ENCODE measurements at places on chromosomes 12 and 14.
A peak's percentile ranks its signal among the peaks of the same experiment; 100 is the strongest.

DNA sequence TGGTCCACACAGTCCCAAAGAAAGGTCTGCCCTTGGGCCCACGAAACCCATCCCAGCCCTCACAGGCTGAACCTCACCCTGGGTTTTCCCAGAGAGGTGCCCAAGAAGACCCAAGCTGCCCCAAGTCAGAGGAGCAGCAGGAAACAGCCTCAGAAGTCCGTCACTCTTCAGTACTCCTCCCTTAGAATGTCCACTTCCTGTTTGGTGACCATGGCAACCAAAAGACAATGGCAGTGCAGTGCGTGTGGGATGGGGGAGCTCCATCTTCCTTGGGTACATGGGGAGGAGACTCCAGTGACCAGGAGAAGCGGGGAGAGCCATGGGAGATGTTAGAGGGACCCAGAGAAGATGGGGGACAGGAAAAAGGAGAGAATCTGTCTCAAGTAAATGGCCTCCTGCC lies 11.3 kb downstream of the SELPLG start:
- DNase-seq, result no peak

DNA sequence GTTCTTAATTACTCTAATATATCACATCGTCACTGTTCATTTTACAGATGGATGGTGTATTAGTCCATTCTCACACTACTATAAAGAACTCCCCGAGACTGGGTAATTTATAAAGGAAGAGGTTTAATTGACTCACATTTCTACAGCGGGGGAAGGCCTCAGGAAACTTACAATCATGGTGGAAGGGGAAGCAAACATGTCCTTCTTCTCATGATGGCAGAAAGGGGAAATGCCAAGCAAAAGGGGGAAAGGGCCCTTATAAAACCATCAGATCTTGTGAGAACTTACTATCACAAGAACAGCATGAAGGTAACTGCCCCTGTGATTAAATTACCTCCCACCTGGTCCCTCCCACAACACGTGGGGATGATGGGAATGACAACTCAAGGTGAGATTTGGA lies 6.5 kb downstream of the TMBIM4 start:
- no peak for DNase-seq

GRCh38 chr12:92199819-92200576 lies 54.4 kb upstream of the BTG1 start:
- no peak for DNase-seq

- no peak for DNase-seq
Observed at GRCh38 chr14:51939755-51940301, 49.5 kb upstream of the RTRAF start.

DNA sequence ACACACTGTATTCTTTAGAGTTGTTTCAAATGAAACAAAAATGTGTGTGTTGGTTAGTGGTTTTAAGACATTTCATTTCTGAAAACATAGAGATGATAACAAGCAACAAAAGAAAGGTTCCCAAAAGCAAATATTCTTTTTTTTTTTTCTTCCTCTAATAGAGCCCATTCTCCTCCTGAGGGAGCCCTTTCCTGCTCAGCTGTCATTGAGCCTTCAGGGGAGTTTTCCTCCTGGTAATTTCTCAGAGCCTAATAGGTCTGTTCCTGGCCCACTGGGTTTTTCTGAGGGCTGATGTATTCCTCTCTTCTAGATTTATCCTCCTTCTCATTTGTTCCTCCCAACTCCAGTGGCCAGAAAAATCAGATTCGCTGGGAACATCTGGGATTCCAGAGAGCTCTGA lies 654.5 kb downstream of the NOVA1 start:
- no peak for DNase-seq

DNA sequence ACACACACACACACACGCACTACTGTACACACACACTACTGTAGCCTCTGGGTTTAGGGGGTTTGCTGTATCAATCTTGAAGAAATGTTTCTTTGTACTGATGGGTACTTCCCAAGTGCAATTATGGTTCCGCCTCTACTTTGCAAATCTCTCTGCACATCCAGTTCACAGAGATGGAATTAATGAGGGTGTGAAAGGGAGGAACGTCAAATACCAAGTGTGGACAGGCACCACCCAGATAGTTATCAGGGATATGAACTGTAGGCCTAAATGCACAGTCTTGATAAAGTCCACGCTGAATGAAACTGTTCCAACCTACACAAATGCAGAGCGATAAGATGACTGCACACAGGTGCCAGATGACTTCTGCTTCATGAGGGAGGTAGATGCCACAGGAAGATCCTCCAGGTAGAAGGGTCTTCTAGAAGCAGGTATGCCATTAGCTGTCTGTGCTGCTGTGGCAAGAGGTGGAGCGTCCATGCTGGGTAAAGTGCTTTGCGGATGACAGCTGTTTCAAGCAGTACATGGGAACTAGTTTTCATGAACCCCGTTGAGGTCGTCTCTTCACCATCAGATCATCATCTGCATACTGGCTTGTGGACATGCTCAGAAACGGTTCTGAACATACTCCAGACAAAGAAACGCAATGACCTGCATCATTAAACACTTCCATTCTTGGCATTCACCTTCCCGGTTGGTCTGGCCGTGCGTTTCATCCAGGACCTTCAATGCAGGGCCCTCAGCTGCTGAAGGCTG lies 314.3 kb upstream of the RTL1 start:
- DNase-seq, result no peak

DNA sequence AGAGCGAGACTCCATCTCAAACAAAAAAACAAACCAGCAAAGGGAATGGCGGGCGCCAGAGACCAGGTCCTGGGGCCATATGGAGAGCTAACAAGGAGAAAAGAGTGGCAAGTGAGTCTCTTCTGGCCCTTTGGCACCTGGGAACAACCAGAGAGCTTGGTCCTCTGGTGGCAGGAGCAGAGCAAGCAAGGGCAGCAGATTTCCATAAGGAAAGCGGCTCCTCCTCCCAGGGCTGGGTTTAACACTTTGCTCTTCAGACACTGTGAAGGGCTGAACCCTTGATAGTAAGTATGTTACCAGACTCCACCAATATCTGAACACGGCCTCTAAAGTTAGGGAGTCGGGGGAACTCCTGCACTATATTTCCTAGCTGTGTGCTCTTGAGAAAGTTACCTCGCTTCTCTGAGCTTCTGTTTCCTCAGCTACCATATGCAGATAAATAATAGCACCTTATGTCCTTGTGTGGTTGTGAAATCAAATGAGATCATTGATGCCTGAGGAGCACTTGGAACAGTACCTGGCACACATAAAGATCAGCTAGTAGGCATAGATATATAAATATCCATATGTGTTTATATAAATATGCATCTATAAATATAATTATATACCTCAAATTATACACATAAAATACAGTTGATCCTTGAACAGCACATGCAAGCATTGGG lies 33.4 kb upstream of the PLEKHG6 start:
- DNase-seq, result no peak

- DNase-seq, result no peak
Observed at GRCh38 chr14:57153286-57153685, 115.4 kb downstream of the EXOC5 start.

DNA sequence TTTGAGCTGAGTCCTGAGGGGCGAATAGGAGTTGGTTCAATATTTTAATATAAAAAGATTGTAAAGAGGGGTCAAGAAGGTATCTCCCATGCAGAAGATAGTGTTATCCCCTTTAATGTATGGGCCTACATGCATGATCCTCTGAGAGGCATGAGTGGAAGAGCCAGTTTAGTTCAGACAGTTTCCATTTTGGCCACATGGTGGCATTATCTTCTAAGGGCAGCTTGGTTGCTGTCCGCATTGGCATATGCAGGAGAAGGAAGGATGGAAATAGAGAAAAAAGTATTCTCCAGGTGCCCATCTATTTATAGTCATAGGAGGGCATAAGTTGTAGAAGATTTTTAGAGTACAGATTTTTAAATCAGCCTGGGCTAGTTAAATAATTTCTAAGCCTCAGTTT lies 5.4 kb downstream of the SAMD4A start:
- DNase-seq, result no peak

DNA sequence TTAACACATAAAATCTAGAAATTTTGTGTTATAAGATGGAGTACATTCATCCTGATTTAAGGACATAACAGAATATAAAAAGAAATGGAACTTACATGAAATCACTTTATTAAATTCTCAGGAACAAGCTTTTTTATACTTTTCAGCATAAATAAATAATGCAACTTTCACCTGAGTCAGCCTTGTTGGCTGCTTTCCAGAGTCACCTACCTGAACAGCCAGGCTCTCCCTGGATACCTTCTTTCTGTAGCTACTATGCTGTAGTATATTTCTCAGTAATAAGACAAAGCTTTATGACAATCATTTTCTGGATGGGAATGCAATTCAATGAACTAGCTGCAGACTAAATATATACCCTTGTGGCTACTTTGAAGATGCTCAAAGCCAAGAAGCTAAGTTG lies 111.9 kb downstream of the NTS start:
- DNase-seq, result no peak

DNA sequence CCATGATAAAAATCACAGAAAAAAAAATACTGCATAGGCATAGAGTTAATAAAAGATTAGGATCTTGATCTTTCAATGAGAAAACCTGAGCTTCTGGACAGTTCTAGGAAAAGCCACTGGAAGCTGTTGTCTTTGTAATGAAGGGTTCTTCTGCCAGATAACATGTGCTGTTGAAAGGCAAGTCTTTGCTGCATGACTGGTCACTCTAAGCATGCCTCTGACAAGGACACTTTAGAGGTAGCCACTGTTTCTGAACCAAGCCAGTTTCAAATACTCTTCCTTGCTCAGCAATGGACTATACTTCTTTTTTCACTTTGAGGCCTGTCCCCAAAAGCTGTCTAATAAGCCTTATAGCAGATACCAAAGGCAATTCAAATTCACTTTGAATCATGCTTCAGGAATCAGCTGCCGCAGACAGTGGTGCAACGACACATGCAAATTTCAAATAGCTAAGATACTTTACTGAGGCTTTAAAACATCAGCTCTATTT lies 70.2 kb downstream of the BTG1 start:
- no peak for DNase-seq

DNA sequence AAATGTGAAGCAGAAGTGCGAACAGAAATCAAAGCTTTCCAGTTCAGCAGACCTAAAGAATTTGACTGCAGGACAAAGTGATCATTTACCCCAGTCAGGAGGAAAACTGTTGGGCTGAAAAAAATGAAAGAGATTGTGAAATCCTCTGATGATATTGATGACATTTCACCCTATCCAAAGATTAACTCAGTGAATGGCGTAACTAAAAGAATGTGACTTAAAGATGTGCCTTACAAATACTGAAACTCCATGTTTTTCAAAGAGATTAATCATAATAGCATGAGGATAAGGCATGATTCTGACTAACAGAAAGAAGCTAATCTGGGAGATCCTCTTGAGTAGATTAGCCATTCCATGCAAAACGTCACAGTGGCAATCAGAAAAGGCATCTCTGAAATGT lies 225.6 kb downstream of the DUSP6 start:
- DNase-seq, result no peak

GRCh38 chr12:77941401-77941800 lies 110.7 kb downstream of the NAV3 start:
- no peak for DNase-seq

- DNase-seq, result no peak
Observed at GRCh38 chr12:45975506-45975905, 14.9 kb downstream of the SCAF11 start.

GRCh38 chr12:122412851-122413433 lies 9.5 kb downstream of the CLIP1 start:
- no peak for DNase-seq

- DNase-seq, result peak; percentile 25
Observed at GRCh38 chr14:99603471-99604277, at the start of gene CCDC85C. CCDC85C (minus strand) TSS chr14:99604207; CDS start chr14:99603959, 248 bp downstream.

GRCh38 chr12:77089686-77090220 lies 24.4 kb upstream of the E2F7 start:
- no peak for DNase-seq

DNA sequence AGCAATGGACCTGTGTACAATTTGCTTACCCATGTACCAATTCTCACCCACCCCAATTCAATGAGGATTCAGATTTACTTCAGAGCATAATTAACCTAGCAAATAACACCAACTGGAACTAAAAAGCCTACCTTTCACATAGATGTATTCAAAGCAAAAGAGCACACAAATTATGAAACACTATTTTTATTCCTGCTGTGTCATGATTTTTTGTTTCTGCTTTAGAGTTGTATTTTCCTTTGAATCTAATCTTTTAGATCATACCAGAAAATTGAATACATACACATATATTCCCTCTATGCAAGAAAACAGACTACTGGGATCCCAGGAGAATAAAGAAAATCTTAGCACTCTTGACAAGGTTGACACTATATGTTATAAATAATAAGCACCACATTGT lies 5.9 kb downstream of the KICS2 start:
- no peak for DNase-seq

GRCh38 chr14:72619111-72619571 lies 274.8 kb downstream of the DPF3 start:
- DNase-seq, result no peak

- no peak for DNase-seq
Observed at GRCh38 chr12:43329375-43329774, 222.6 kb downstream of the ADAMTS20 start.

- DNase-seq, result no peak
Observed at GRCh38 chr14:103696070-103696402, 19.2 kb downstream of the XRCC3 start.

- no peak for DNase-seq
Observed at GRCh38 chr12:18389820-18390219, 128.5 kb downstream of the PIK3C2G start.

DNA sequence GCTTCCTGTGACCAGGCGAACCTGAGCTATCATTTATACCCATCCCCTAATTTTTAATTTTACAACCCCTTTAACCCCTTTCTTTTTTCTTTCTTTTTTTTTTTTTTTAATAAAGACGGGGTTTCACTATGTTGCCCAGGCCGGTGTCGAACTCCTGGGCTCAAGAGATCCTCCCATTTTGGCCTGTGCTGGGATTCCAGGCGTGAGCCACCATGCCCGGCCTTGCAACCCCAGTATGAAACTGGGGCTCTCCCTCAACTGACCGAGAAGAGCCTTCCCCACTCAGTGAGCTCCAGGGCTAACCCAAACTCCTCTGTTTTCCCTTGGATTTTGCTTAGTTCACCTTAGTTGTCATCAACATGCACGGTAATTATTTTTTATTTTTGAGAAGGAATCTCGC lies 992 bp downstream of the CPSF2 start:
- DNase-seq, result no peak

DNA sequence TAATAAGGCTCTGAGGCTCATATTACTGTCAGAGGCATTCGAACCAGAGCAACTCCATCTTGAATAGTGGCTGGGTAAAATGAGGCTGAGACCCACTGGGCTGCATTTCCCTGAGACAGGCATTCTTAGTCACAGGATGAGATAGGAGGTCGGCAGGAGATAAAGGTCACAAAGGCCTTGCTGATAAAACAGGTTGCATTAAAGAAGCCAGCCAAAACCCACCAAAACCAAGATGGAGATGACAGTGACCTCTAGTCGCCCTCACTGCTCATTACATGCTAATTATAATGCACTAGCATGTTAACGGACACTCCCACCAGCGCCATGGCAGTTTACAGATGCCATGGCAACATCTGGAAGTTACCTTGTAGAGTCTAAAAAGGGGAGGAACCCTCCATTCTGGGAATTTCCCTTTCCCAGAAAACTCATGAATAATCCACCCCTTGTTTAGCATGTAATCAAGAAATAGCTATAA lies 18.1 kb upstream of the PRICKLE1 start:
- DNase-seq, result no peak
